ENCODE measurements at places on chromosomes 12 and 14.

DNA sequence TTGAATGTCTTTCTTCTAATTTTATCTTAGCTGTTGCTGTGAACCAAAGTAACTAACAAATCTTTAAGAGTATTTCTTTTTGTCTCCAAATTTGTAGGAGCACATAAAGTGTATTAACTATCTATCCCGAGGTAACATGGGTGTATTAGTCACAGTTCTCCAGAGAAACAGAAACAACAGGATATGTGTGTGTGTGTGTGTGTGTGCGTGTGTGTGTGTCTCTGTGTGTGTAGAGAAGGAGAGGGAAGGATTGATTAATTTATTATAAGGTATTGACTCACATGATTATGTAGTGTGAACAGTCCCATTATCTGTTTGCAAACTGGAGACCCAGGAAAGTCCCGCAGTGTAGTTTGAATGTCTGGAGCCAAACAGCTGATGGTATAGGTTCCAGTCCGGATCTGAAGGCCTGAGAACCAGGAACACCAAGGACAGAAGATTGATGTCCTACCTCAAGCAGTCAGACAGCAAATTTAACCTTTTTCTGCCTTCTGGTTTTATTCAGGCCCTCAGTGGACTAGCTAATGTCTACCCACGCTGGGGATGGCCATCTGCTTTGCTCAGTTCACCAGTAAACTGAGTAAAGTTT lies 14.4 kb downstream of the G2E3 start:
- DNase-seq: no peak

DNA sequence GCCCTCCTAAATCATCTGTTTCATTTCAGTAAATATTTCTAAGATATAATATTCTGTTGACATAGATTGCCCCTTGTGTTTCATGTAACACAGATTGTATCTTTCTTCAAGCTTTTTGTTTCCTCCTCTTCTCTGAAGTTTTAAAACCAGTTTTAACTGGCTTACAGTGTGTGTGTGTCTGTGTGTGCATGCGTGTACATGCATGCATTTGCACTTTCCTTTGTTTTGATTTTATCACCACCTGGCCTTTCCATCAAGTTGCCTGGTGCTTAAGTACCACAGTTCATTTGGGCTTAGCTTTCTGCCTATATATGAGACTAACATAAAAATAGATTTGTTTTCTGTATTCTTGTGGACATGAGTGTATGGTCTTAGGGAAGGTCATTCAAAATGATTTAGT lies 31.9 kb downstream of the ETNK1 start:
- DNase-seq: no peak

DNA sequence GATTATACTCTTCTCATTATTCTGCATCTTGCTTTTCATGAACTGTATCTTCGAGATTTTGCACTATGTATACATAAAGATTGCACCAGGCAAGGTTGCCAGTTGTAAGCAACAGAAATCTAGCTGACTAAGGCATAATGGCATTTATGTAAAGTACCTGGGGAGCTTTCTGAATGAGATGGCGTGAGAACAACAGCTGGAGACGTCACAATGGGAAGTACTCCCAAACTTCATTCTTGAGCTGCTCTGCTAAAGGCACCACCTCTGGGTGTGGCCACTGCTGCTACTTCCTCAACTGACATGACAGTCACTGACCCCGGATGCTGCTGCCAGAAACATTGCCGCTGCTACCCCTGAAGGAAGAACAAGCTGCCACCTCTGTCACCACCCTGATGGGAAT lies 220.7 kb downstream of the NOVA1 start:
- DNase-seq: no peak

DNA sequence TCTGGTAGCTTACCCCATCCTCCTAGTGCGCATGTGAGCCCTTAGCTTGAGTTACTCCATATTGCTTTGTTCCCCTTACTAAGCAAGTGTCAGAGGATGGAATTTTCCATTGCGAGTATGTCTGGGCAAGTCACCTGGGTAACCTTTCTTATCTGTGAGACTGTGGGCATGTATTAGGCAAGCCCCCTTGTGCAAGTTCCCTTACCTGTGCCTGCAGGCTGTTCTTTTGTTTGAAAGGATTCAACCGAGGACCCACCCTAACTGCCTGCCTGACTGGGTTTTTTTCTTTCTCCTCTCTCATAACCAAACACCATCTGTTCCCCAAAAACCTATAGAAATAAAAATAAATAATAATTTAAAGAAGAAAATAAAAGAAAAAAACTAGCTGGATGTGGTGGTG lies 22.3 kb upstream of the PPP2R5E start:
- no peak for DNase-seq

- DNase-seq: no peak
Observed at GRCh38 chr12:23630524-23630923, 318.9 kb downstream of the SOX5 start.

DNA sequence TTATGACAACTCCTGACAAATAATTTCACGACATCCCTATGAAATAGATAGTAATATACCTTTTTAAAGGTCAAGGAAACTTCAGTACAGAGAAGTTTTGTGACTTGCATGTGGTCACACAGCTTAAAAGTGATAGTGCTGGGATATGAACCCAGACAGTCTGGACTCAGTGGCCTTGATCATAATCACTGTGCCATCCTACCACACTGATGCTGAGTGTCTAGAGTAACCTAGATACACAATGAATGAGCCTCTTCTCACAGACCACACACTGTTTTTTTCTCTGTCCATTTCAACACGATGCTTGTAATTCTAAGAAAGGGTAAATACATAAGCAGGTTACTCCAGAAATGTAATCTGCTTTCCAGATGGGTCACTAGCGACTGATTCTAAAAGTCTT lies 88.2 kb downstream of the SYNE2 start:
- no peak for DNase-seq

- DNase-seq: no peak
Observed at GRCh38 chr14:104638190-104638589, 33.6 kb upstream of the TMEM179 start.

- DNase-seq: no peak
Observed at GRCh38 chr12:124661341-124661740, 93.9 kb upstream of the NCOR2 start.

DNA sequence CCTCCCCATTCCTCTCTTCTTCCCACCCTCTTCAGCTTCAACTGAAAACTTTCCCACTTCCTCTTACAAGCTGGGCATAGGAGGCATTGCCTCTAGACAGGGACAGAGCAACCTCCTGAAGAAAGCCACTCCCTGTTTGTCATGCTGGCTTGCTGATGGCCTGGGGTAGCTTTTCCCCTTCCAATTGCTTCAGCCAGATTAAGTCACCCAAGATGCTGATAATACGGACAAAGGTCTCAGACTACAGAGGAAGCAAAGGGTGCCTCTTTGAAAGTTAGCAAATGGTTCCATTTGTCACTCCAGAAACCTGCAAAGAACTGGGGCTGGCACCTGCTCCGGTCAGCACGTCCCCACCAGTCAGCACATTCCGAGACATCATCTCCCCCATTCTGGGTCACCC lies 6.0 kb downstream of the KRT2 start:
- no peak for DNase-seq

- DNase-seq: no peak
Observed at GRCh38 chr12:114935658-114936057, 251.7 kb upstream of the TBX3 start.

GRCh38 chr12:1481326-1481725 lies 113.1 kb downstream of the FBXL14 start:
- DNase-seq: no peak

GRCh38 chr12:45680362-45680761 lies 49.1 kb upstream of the ARID2 start:
- DNase-seq: no peak

GRCh38 chr12:58809064-58809607 lies 111.2 kb downstream of the LRIG3 start:
- DNase-seq: no peak

- DNase-seq: peak; percentile 74
Observed at GRCh38 chr14:106268013-106268727, 741.8 kb downstream of the TMEM121 start.

DNA sequence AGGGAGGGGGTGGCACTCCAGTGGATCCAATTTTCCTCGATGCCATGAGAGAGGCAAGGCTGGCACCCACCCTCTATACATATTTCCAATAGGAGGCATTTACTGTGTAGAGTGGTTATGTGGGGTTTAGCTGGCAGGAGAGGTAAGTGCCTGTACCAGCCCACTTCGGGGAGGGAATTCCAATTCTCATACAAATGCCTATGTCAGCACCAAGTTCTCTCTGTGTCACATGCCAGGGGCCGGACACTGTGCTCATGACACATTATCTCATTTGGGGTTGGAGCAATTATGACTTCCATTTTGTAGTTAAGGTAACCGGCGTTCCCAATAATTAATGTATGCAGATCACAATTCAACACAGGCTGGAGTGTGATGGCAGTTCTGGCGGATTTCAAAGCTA lies 284.3 kb downstream of the KSR2 start:
- DNase-seq: no peak

GRCh38 chr14:31567655-31568054 lies 6.5 kb downstream of the NUBPL start:
- DNase-seq: no peak

GRCh38 chr12:47249719-47250357 lies 170.1 kb upstream of the AMIGO2 start:
- DNase-seq: no peak

- no peak for DNase-seq
Observed at GRCh38 chr12:126383506-126383905, 1318.3 kb downstream of the AACS start.

- no peak for DNase-seq
Observed at GRCh38 chr14:79544698-79545070, 666.6 kb downstream of the DIO2 start.

DNA sequence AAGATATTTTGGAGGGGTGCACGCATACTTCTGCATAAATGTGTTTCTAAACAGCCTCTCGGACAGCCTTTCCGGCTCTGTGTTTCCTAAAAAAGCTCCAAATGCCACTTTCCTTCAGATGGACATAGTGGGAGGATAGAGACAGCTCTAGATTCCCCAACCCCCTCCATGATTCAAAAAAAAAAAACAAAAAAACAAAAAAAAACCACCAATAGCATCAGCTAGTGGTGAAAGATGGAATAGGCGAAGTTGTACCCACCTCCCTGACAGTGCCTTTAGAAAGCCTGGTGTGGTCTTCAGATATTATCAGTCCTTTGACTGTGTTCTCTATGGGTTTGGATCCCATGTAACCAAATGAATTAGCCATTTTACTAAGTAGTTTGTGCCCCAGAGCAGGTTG lies 94.1 kb downstream of the PHETA1 start:
- DNase-seq: no peak

GRCh38 chr12:111720457-111720856 lies 34.6 kb downstream of the ACAD10 start:
- DNase-seq: no peak

DNA sequence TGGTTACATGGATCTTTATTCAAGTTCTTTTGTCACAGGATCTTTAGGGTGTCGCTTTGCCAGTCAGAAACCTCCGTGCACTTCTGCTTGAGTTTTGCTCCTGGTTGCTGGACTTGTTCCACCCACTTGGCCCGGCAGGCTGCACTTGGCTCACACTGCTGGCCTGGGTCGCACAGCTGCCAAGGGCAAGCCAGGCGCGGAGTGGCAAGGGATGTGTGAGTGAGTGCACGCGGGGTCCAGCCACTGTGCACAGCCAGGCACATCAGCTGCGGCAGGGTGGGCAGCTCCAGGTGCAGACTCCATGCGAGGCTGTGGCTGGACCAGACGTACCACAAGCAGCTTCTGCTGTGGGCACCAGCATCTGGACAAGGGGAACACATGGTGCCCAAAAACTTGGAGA lies 76.6 kb downstream of the DERA start:
- no peak for DNase-seq

DNA sequence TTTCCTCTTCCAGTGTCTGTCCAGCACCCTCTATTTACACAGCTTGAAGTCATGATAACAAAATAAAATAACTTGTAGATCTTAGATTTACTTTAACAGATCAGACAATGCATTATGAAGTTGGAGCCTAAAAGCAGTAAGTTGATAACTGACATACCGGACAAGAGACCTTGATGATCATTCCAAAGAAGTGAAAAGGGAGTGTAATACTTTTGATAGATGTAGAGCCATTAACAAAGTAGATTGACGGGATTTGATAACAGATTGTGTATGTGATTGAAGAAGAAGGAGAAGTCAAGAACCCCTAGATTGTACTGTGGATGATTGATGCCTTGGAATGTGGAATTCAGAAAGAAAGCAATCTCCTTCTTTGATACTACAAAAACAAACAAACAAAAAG lies 403.8 kb upstream of the MGAT4C start:
- DNase-seq: no peak

- DNase-seq: no peak
Observed at GRCh38 chr14:89004166-89004565, 179.7 kb downstream of the TTC8 start.

DNA sequence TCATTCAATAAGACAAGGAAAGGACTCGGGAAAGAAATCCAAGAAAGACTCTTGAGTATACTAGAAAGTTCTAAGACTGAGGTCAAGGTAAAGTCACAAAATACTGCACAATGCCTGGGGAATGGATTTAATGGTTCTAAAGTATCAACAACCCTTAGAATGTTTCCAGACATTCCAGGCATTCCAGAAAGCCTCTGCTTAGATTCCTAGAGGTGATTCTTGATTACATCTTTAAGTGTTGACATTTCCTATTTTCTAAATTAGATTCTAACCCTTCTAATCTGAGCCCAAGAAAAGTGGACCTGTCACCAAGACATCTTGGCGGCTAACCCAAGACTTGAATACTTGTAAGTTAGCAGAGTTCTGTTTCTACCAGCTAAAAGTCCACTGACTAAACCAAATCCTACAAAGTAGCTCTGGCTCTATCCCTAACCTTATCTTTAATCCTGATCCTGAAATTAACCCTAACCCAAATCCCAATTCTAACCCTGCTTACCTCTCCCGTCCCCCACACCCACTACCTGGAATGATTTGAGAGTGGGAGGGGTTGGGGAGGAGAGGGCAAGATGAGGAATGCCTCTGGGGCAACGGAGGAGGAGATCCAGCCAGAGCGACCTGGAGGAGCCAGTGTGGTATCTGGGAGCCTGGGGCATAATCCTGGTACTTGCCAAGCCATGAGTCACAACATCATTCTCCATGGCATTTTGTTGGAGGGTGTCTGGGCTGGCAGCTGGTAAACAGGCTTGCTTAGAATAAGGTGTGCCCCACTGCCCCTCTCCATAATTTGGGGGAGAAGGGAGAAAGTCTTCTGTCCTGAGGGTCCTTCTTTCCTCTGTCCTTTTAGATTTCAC lies 93.4 kb upstream of the HOXC13 start:
- DNase-seq: no peak

- DNase-seq: no peak
Observed at GRCh38 chr12:114194956-114195355, 211.0 kb downstream of the TBX5 start.

- DNase-seq: no peak
Observed at GRCh38 chr12:922285-922684, 27.2 kb downstream of the RAD52 start.

DNA sequence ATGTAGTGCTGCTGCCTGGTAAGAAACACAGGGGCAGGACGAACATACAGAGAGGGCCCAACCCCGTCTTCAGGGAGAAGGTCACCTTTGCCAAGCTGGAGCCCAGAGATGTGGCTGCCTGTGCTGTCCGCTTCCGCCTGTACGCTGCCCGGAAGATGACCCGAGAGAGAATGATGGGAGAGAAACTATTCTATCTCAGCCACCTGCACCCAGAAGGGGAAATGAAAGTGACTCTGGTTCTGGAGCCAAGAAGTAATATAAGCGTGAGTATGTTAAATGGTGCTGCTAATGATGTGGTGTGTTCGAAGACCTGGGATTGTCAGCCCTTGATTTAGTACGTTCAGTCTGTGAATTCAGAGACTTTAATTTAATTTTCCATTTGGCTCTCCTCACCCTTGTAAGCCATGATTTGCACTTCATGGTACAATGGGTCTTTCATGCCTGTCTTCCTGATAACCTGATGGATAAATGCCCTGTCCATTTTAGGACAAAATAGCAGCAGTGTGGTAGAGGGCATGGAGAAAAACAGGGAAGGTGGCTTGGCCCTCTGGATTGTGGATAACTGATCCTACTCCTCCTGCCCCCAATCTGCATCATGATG lies 318.9 kb downstream of the SNAPC1 start:
- no peak for DNase-seq
